ENCODE measurements at places on chromosomes 6 and 20.

DNA sequence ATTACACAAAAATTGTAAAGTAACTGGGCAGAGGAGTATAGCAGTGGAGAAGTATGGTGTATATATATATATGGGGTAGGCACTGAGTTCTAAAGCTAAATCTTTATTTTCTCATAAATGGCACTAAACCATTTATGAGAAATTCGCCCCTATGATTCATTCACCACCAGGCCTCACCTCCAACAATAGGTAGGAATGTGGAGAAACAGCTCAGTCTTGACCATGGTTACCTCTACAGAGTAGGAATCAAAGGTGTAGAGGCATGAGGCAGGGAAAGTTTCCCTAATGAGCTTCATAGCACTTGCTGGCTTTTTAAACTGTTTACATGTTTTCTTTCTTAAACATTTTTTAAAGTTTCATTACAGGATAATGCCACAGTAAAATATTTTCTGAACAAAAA is 36.9 kb upstream of the SUMO4 start:
- DNase-seq, result no peak

- no peak for DNase-seq
These were observed 11.4 kb downstream of the TAGAP start for GRCh38 chr6:159033160-159034049.

GRCh38 chr6:115404446-115404845 is 656.2 kb downstream of the FRK start:
- no peak for DNase-seq

- no peak for DNase-seq
These were observed 11.0 kb upstream of the HINT3 start for GRCh38 chr6:125945378-125946141.

GRCh38 chr6:43541774-43542471 is 25.0 kb downstream of the POLR1C start:
- DNase-seq, result no peak

DNA sequence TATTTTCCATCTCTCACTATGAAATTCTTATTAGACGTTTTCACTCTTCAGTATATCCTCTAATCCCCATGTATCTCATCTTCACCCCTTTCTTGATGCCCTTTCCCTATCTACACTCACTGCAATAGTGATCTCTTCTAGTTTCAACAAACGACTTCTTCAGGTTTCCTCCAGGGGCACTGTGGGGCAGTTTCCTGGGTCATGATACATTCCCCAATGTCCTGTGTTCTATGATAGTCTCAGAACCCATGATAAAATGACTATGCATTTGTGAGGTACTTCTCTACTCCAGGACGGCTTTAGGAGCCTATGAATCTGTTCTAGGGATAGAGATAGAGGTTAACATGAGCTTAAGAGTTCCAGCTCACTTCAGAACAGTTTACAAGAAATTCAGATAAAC is 183.3 kb downstream of the FOXC1 start:
- DNase-seq, result no peak

DNA sequence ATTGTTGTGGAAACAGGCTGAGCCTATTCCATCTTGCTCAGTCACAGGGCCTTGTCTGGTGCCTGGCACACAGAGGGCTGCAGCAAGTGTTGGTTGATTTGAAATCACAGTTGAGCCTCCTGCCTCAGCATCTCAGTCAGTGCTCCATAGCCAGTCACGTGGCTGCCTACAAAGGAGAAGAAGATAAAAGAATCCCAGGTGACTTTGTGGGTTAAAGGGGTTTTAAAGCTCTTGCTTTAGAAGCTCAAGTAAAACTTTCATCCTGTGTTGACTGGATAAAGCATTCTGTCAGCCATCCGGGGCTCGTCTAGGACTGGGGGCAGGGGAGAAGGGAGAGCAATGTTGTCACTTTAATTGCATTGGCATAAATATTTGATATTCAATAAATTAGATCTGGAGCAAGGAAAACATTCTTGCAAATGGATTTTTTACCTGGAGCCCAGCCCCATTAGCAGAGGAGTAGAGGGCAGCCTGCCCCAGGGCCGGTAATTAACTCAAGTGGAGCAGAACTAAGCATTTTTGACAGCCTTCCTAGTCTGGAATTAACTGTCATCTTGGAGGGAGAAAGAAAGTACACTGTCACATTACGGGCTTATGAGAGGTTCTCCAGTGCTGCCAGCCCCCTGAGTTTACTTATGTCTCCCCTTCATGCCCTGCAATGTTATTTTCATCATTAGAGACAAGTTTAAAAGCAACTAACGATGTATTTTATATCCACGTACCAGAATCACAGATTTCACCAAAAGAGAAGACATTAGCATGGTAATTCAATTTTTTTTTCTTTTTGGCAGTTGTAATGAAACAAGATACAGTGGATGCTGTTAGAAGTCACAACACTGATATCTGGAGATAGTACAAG is 71.7 kb upstream of the GTSF1L start:
- DNase-seq, result no peak

DNA sequence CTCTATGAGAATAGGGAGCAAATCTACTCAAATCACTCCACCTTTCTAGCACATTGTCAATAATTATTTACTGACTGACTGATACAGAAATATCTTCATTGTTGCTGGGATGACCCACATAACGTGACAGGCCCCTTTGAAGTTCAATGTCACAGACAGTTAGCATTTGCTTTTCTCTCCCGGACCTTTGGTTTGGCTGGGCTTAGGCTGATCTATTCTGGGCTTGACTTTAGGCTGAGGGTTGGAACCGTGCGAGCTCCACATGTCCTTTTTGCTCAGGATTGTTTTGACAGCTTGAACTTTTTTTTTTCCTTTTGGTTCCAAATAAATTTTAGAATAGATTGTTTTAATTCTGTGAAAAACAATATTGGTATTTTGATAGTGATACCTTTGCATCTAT is 12.0 kb downstream of the ULBP3 start:
- DNase-seq, result no peak

DNA sequence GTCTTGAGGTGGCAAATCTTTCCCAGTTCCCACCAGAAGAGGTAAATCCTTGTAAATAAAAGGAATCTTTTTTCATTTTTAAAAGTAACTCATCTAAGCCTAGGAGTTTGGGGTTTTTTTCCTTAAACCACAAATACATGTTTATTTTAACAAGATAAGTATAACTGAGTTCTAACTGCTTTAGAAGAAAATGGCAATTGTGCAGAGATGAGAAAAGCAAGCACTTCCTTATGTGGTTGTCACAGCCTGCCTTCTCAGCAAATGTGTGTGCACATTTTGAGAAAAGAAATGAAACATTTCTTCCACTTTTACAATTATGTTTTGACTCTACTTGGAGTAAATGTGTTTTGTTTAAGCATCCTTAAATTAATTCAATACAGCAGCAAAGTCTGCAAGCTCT is 17.7 kb downstream of the HCK start:
- no peak for DNase-seq

DNA sequence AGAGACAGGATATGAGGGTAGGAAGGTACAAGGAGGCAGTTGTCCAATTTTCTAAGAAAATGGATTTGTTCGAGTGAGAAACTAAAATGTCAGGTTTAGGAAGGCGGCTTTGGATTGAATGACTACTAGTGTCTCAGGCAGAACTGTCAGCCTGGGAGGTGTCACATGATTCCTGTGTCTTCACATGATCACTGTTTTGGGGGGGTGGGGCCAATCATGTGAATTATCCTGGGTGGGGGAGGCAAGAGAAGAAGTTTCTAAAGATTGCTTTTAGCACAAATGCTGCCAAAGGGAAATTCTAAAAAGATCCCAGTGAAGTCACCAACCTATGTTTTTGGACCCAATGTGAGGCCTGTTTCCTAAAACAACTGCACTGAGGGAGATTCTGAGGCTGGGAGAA is 2.3 kb downstream of the SIRPA start:
- no peak for DNase-seq

DNA sequence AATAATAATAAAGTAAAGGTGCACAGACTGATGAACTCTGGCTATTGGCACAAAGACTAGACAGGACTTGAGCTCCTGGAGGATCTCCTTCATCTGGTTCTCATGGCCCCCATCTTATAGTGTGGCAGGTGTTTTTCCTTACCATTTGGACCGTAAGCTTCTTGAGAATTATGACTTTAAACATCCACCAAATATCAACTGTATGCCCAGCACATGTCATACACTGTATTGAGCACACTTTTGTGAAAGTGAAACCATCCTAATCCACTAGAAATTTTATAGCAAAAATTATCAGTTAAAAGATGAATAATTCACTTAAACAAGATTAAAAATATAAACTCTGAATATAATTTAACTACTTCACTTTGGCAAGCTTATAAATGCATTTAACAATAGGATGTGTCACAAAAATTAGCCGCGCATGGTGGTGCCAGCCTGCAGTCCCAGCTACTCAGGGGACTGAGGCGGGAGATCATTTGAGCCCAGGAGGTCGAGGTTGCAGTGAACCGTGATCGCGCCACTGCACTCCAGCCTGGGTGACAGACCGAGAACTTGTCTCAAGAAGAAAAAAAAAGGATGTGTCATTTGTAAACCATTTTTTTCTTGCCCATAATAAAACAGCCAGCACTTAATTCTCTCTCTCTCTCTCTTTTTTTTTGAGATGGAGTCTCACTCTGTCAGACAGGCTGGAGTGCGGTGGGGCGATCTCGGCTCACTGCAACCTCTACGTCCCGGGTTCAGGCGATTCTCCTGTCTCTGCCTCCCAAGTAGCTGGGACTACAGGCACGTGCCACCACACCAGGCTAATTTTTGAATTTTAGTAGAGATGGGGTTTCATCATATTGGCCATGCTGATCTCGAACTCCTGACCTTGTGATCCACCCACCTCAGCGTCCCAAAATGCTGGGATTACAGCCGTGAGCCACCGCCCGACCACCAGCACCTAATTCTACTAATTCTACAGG is 9.1 kb downstream of the HIVEP2 start:
- DNase-seq, result no peak

- peak; percentile 21 for DNase-seq
These were observed 983 bp upstream of the KCNQ5 start for GRCh38 chr6:72620871-72621290.

DNA sequence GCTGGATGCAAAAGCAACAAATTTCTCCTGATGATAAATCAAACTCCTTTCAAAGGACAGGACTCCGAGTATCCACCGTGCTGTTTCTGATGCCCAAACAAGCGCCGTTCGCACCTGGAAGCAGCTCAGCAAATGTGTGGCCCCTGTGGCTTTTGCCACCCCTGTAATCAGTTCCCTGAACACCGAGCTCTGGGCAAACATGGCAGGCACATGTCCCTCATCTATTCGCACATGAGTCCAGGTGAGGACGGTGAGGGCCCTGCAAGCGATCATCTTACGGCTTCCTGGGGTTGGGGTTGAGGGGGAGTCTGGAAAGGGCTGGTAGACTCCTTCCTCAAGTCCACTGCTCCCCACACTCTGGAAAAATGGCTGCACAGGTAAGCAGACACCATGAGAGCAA is 23.7 kb downstream of the RNASET2 start:
- DNase-seq, result no peak

- no peak for DNase-seq
These were observed 288.0 kb downstream of the ADGB start for GRCh38 chr6:146886587-146887446.

- DNase-seq, result no peak
These were observed 187.0 kb upstream of the TAB2 start for GRCh38 chr6:149130508-149130907.

GRCh38 chr20:63979557-63980316 is at the start of gene SAMD10:
TSS of gene SAMD10 (minus strand) at chr20:63979642. CDS start at chr20:63979467, 175 bp downstream.
- peak; percentile 84 for DNase-seq

- DNase-seq, result no peak
These were observed 178.2 kb upstream of the IMPG1 start for GRCh38 chr6:76250666-76251065.

- no peak for DNase-seq
These were observed 197.9 kb downstream of the OTOR start for GRCh38 chr20:16946097-16946496.

- DNase-seq, result no peak
These were observed 18.7 kb downstream of the IL20RA start for GRCh38 chr6:137025786-137026730.

- DNase-seq, result peak; percentile 80
These were observed 1.3 kb downstream of the MAPK14 start for GRCh38 chr6:36028877-36029324.

GRCh38 chr20:57223648-57224489 is 42.6 kb downstream of the BMP7 start:
- no peak for DNase-seq

DNA sequence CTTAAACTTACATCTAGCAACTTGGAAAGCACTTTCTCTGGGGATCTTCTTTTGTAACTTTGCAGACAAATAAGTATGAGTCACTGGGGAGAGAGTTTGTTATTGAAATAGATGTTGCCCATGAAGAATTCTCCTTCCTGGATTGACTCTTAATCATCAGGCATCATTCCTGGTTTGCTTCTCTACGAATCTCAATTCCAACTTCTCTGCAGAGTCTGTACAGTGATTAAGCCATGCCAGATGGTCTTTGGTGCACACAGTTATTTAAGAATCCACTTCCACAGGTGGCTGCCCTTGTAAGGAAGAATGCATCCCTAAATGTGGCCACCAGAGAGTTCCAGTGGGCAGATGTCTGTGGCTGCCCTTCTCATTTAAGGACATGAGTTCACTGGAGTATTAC is 25.7 kb downstream of the MYCT1 start:
- DNase-seq, result no peak

GRCh38 chr6:158817728-158818580 is 1.2 kb downstream of the EZR start:
- DNase-seq, result peak; percentile 84

DNA sequence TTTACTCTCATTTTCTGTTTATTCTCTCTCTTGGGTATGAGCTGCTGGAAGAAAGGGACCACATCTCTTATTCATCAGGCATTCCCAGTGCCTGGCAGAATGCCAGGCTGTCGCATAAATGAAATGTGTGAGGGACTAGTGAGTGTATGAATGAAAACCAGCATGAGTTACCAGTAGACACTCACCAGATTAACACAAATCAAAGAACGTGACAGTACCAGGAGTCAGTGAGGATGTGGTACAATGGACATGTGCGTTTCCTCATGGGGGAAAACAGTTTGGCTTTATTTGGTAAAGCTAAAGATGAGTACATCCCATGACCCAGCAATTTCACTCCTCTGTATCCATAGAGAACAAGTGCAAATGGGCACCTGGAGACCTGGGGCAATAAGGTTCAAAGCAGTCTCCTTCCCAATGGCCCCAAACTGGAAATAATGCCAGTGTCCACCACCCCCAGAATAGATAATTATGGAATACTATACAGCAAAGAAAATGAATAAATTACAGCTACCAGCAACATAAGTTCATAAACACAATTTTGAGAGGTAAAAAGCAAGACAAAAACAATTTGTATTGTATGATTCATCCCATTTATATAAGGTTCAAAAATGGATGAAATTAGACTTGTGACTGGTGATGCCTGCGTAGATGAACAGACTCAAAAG is 93.3 kb downstream of the CDH22 start:
- DNase-seq, result no peak

DNA sequence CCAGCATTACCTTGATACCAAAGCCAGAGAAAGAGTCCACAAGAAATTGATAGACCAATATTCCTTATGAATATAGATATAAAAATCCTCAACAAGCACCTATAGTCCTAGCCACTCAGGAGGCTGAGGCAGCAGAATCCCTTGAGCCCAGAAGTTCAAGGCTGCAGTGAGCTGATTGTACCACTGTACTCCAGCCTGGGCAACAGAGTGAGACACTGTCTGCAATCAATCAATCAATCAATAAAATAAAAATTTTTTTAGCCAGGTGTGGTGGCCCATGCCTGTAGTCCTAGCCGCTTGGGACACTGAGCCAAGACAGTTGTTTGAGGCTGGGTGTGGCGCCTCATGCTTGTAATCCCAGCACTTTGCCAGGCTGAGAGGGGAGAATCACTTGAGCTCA is 18.9 kb upstream of the SMIM29 start:
- no peak for DNase-seq

GRCh38 chr6:109453594-109454495 is 1.7 kb downstream of the MICAL1 start:
- DNase-seq, result no peak

GRCh38 chr20:9514461-9515213 is at the start of gene LAMP5:
TSS of gene LAMP5 (plus strand) at chr20:9514590. CDS start at chr20:9514853, 263 bp downstream.
- no peak for DNase-seq
